CD4-positive, alpha-beta T cell (primary cell): ENCODE measurements at places on chromosomes 11 and 22.

DNA sequence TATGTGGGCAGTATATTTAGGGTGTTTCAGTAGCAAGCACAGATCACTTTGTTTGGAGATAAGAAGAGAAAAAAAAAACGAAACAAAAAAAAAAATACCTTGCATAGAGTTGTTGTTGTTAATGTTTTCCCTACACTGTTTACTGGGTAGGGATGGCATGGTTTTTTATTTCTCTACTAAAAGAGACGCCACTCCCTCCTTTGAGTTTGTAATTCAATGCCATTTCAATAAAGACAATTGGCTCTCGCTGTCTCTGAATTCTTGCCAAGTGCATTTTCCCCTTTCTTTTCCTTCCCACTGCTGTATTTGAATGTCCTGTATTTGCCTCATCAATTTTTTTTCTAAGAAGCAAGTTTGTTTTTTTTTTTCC, 213.9 kb upstream of the UBASH3B start:
- DNase-seq = no peak
- H3K27me3 ChIP-seq = peaks cover 13% of the 10 kb centered on the region
- no peak overlapping the region for H3K27ac ChIP-seq
- no peaks in the 10 kb centered on the region for H3K4me1 ChIP-seq

DNA sequence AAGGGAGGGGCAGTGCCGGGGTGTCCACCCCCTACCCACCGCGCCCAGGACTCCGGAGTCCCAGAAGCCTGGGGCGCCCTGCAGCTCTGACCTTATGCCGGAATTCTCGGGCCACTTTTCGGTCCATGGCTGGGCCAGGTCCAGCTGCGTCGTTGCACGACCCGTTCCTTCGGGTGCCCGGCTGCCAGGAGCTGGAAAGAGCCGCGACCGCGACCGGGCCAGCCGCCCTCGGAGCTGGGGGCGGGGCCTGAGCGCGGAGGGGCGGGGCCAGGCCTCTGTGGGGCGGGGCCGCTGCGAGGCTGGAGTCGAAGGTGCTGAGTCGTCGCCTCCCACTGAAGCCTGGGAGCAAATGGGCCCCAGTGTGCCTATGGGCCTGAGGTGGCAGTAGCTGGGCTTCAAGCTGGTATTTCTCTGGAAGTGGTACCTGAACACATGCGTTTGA, at the start of gene USH1C:
Gene USH1C (minus strand): TSS at position 236 of the 442 bp plus-strand sequence. CDS start 109 bp downstream, at position 127.
- H3K27ac ChIP-seq = no peak within 1 kb of the TSS
- no peak within 1 kb of the TSS for H3K4me3 ChIP-seq
- H3K27me3 ChIP-seq = peaks cover 31% of the 10 kb centered on the region
- H3K36me3 ChIP-seq = no peaks in the 10 kb centered on the region
- DNase-seq = peak; percentile 19
- no peaks in the 10 kb centered on the region for H3K4me1 ChIP-seq

DNA sequence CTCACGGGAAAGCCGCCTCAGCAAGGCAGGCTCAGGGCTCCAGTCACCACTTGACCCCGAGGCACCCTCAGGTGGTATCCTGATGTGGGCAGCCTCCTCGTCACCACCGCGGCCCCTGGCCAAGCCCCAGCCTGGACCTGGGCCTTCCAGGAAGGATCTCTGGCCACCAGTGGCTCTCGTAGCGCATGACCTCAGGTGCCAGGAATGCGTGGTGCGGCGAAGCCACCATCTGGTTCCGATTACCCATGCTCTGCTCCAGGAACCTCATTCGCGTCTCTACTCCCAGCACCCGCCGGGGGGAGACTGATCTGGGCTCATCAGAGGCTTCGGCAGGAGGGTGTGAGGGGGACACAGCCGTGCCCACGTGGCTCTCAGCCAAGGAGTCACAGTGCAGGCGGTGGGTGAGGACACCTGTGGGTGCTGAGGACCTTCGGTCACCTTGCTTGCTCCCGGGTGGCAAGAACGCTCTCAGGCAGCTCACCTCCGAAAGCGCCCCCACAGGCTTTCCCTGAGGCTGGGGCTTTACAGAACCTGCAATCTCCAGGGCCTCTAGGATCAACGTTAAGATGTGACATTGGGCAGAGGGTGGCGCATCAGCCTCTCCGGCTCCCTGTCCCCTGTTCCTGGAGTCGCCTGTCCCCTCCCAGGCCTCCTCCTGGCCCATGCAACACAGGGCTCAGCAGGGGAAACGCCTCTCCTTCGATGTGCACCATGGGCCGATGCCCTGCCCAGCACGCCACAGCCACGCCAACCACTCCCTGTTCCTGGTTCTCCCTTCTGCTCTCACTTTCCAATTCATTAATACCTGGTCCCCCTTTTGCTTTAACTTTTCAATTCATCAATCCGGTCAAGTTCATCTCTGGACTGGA, 39.0 kb downstream of the TBX1 start:
- no peak overlapping the region for H3K27ac ChIP-seq
- H3K4me1 ChIP-seq = no peaks in the 10 kb centered on the region
- H3K27me3 ChIP-seq = no peaks in the 10 kb centered on the region
- H3K4me3 ChIP-seq = no peak overlapping the region
- H3K36me3 ChIP-seq = peaks cover 19% of the 10 kb centered on the region

DNA sequence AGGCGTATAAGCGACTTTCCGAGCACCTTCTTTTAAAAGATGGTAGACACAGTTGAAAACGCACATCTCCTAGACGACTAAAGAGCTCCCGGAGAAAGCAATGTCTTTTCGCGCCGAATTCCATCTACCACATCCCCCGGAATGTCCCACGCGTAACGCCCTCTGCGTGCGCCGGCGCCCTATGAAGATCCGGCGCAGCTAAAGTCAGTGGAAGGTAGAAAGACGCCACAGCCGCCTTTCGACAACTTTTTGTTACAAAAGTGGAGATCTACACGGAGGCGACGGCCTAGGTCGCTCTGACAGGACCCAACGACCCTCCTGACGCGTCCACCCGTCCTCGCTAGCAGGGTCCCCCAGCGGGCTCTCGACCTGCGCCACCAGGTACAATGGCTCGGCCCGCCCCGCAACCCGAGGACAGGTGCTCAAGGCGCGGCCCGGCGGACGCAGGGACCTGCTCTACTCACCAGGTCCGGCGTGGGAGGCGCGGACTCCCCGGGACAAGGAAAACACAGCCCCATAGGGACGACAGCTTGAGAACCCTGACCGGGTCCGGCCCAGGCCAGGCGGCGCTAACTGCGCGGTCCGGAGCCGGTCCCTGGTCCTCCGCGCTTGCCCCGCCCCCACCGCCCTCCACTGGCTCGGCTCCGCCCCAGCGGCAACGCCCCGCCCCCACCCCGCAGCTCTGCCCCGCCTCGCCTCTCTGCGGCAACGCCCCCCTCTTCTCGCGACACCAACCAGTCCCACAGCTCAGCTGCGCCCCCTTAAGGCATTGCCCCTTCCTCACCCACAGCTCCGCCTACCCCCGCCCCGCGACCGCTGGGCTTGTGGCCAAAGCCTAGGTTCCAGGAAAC, at the start of gene SVIP:
Gene SVIP (minus strand): TSS at position 571 of the 851 bp plus-strand sequence. CDS start 53 bp downstream, at position 518.
- no peaks in the 10 kb centered on the region for H3K27me3 ChIP-seq
- peak within 1 kb of the TSS; percentile 84 for H3K4me3 ChIP-seq
- peaks cover 3% of the 10 kb centered on the region for H3K4me1 ChIP-seq
- H3K36me3 ChIP-seq = peaks cover 20% of the 10 kb centered on the region
- peak within 1 kb of the TSS; percentile 81 for H3K27ac ChIP-seq

DNA sequence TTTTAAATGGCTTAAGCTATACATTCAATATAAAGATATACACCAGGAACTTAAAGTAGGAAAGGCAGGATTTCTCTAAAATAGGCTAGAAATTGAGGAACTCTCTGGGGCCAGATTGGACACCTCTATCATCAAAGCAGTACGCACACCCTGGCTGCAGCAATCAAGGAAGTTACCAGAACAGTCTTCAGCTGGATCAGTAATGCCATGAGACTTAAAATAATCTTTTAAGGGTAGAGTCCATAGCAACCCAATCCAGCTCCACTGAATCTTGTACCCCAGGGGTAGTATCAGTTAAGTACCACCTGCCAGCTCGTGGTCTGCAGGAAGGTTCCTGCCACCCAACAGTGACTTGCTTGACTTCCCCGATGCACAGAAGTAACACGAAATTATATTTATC, 3.0 kb downstream of the RDX start:
- no peaks in the 10 kb centered on the region for H3K27me3 ChIP-seq
- no peak overlapping the region for H3K27ac ChIP-seq
- H3K4me1 ChIP-seq = peaks cover 20% of the 10 kb centered on the region
- H3K36me3 ChIP-seq = no peaks in the 10 kb centered on the region
- DNase-seq = no peak
